ENCODE measurements at places on chromosomes 3 and 15.

DNA sequence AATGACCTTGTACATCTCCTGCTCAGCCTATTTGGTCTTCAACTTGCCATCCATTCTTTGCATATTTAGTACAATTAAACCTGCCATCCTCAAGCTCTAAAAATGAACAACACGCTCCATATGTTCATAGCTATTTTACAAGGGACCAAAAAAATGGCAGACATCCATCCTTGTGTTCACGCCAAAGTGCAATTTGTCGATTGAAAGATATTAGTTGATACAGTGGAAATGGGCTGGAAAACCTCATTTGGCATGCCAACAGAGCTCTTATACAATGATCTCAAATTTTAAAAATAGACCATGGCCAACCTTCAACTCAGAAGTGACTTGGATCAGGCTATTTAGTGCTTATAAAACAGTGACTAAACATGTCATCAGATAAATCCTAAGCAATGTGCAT is 413.6 kb upstream of the ARL6 start:
- DNase-seq, result no peak

- DNase-seq, result no peak
These were observed 281.6 kb downstream of the CNTN6 start for GRCh38 chr3:1374471-1374870.

DNA sequence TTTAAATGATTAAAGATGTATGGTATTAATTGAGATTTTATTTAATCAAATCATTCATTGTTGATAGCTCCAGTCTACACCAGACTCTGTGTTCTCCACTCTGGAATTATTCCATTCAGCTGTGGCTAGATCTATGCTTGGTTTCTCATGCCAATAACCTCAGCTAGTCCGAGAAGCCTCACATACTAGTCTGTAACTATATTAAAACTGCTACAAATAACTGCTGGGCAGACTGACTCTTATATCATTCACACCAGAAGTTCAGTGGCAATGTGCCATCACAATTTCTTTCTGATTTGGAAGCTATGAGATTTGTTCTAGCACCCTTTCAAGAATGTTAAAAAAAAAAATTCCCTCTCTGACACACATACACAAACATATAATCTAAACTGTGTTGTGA is 947.3 kb downstream of the ROBO1 start:
- DNase-seq, result no peak

GRCh38 chr3:98519351-98519750 is 3.4 kb downstream of the CLDND1 start:
- no peak for DNase-seq

- peak; percentile 55 for DNase-seq
These were observed at the start of gene SEMA3F for GRCh38 chr3:50154840-50155490. Gene SEMA3F (plus strand): TSS chr3:50155324. CDS start chr3:50159623, 4,299 bp downstream.

DNA sequence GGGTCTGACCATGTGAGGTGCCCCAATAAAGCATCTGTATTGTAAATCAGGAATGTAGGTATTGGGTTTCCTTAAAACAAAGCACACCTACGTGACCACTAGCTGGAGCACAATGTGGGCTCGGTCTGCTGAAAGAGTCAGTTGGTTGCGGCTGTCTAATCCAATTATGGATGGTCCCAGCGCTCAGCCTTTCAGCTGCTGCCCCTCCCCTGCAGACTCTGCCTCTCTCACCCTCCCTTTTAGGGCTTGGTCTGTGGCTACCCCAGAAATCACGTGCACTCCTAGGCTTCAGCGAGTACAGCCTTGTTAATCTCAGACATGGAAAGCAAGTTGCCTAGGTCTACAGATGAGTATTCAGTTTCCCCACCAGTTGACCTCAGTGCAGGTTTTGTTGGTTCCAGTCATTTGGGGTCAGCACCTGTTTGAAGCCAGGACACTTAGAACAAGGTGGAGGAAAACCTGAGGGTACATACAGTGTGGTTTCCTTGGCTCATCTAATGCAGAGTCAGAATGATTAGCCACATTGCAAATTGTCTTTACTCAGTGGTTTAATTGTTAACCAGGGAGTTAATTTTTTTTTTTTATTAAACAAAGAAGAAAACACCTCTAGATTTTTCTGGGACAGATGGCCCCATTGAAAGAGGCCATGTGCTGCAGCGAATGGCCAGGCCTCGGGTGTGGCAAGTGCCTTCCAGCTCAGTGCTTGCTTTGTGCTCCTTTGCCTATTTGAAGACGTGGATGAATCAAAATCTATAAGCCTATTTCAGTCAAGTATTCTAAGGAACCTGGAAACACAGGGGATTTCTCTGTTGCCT is 137.7 kb downstream of the IGF1R start:
- peak; percentile 89 for DNase-seq

DNA sequence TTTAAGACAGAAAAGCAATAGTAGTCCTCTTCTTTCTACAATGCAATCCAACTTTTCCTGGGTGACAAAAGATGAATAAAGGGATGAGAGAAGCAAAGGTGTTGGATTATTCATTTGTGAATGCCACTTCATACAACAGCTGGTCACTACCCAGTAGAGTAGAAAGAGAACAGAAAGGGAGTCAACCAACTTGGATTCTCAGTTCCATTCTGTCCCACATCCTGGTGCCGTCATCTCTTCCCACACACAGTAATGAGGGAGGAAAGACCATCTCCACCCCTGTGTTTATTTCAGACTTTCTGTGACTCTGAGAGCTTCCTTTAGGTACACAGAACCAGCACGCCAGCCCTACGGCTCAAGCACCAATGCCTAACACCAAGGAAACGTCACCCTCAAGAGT is 71.0 kb downstream of the FOXP1 start:
- no peak for DNase-seq

DNA sequence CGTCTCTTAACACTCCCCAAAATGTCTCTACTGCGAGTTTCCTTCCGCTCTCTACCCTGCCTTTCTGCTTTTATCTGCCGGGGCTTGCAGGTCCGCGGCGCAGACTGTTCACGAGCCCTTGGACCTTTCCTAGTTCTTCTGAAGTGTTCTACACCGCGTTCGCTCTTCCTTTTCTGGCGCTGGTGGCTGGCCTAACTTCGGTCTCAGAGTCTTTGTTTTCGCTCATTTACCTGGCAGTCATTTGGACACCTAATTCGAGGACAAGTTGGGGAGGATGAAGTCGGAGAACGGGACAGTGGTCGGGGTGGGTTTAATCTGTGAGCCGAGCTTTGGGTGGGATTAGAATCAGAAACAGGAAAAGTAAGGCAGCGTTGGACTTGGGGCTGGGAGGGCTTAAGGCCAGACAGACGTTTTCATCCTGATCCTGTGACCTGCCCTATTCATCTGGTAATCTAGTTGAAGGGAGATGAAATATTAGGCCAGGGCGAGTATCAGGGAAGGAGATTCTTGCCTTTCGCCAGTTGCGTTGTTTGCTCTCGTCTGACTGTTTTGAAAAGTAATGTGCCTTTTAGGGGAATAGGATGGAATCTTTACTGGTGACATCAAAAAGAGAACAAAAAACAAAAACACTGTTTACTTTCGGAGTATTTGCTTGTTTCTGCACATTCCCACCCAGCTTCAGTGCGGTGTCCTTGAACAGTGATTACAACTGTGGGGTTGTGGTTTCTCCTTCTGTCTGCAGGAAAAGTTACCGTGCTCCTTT is 1.8 kb downstream of the DIPK2A start:
- DNase-seq, result peak; percentile 90

- DNase-seq, result no peak
These were observed 245.3 kb downstream of the PDZRN3 start for GRCh38 chr3:73379465-73379864.

DNA sequence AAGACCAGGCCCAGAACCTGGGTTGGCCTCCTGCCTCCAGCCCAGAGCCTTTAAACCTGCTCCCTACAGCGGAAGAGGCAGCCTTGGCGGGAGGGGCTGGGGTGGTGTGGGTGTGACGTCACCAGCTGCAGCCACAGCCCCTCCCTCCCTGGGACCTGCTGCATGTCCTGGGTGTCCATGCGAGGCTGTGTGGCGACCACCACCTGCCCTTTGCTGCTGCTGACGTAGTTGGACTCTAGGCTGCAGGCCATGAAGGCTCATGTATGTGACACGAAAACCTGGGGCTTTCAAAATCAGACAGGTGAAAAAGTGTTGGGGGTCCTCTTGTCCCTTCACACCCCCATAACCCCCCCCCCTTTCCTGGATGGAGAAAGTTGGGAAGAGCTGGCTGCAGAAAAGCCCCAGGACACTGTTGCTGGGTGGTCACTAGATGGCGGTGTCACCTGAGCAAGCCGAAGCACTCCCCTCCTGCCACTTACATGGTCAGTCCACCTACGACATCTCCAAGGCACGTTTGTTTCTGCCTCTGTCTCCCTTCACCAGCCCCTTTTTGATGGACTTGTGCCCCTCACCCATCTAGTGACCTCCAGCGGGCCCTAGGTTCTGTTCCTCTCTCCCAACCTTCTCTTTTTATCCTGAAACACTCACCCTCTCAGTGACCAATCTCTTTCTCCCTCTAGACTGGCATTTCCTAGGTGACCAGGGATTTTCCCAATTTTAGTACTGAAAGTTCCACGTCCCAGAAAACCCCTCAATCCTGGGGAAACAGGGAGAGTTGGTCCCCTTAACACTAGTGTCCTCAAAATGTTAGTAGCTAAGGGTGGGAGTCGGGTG is 35.2 kb downstream of the SLC6A20 start:
- DNase-seq, result peak; percentile 23

GRCh38 chr3:9800529-9800928 is 7.6 kb downstream of the ARPC4 start:
- no peak for DNase-seq

GRCh38 chr3:48400824-48401433 is 28.9 kb downstream of the FBXW12 start:
- peak; percentile 44 for DNase-seq

GRCh38 chr3:192794216-192794615 is 66.9 kb upstream of the FGF12 start:
- DNase-seq, result no peak
